ENCODE measurements at places on chromosomes 11 and 22.

GRCh38 chr22:26135806-26136205 is 33.5 kb upstream of the SEZ6L start:
- DNase-seq, result no peak

DNA sequence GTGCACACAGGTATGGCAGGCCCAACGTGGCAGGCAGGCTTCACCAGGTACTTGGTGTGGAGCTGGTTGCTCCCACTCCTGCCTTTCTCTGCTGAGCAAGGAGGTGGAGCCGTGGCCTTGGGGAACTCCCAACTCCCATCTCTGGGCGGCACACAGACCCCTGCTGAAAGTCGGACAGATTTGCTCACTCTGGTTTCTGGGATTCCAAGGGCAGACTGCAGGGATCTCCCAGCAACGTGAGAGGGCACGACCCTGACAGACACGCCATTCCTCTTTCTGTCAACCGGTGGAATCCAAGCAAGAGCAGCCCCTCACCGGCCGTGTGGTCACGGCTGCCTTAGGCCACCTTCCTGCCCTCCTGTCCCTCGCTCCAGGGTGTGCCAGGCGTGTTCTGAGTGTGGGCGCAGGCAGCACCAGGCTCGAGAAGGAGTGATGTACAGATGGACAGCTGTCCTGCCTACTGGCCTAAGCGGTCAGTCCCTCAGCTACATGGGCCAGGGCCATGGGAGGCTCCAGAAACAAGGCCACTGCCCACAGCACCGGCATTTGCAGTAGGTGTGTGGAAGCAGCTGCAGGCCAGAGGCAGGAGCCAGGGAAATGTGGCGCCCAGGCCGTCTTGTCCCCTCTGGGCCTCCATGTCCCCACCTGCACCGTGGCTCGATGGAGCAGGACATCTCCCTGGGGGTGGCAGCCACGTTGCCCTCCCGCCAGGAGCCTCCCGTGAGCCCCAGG is 13.7 kb upstream of the PPARA start:
- no peak for DNase-seq

DNA sequence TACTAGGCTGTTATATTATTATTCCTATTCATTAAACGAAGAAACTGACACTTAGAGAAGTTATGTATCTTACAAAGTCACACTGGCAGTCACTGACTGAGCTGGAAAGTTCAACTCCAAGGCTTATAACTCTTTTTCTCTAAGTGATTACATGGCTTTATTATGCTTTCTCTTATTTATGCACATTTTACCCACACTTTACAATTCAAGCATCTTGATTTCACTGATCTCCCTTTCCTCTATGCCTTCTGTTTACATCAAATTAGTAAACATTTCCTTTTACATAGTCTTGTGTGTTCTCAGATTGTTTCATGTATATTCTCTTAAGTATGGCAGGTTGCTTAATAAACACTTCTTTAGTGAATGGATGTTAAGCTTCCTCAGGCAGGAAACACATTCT is 66.0 kb downstream of the CLPB start:
- no peak for DNase-seq

DNA sequence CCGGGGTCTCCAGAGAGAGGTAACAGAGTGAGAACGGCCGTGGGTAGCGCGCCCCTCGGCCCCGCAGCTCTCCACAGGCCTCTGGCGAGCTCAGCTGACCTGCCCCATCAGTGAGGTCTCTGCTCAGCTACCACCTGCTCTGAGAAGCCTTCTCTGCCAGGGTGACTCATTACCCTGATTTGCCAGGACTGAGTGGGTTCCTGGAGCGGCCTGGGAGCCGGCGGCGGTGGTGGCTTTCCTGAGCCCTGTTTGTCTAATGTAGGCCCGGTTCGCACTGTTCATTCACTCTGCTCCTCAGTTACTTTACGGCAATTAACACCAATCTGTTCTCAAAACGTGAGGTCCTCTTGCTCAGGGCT is 351.0 kb upstream of the B3GAT1 start:
- DNase-seq, result no peak

- DNase-seq, result no peak
Observed at GRCh38 chr11:94856443-94856842, 88.3 kb downstream of the AMOTL1 start.

- DNase-seq, result no peak
Observed at GRCh38 chr11:69166218-69167115, 10.7 kb downstream of the SMIM38 start.

DNA sequence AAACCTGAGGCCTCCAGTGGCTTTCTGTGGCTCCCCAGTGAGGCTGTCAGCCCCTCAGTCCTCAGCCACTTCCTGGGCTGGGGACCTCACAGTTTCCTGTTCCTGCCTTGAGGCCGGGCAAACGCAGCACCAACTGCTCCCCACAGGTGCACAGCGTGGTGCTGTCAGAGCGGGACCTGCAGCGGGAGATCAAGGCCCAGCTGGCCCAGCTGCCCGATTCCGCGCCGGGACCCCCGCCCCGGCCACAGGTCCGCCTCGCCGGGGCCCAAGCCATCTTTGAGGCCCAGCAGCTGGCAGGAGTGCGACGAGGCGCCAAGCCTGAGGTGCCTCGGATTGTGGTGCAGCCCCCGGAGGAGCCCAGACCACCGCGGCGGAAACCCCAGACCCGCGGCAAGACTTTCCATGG is 5.4 kb downstream of the TBC1D10C start:
- no peak for DNase-seq

GRCh38 chr22:30265131-30265720 is 1.4 kb downstream of the OSM start:
- DNase-seq, result no peak

DNA sequence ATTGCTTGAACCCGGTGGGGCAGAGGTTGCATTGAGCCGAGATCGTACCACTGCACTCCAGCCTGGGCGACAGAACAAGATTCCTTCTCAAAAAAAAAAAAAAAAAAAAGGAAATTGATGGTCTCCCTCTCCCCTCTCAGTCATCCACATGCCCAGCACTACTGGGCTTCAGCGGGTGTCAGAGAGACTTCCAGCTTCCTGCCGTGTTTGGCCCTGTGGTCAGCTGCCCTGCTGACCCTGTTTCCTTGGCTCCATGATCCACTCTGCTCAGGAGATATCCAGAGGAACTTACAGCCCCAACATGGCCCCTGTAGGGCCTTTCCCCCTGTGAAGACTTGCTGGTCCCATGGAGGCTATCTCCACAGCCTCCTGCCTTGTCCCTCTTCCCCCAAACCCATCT is 6.1 kb upstream of the PNPLA3 start:
- DNase-seq, result no peak

DNA sequence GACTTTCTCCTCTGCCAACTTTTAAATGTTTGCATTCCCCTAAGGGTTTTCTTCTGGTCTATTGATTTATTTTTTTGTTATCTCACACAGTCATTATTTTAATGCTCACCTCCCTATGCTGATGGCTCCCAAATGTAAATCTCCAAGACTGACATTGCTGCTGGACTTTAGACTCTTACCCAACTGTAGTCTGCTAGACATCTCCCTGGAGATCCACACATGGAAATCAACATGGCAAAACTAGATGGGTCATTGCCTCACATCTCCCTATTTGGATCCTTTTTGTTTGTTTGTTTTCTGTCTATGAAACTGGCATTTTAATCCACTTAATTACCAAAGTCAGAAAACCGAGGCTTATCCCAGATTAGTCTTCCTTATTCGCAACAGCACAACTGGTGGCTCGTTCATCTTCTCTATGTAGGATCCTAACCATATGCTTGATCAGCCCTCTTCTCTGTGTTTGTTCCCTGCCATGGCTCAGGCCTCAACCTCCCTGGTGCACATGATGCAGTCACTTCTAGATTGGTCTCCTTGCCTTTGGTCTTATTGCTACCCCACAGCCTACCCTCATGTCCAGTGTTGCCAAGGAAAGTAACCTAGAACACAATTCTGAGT is 37.3 kb downstream of the SC5D start:
- no peak for DNase-seq

GRCh38 chr22:34645375-34645774 is 420.6 kb upstream of the ISX start:
- no peak for DNase-seq

GRCh38 chr22:42490243-42490832 is 29.3 kb downstream of the RRP7A start:
- DNase-seq, result no peak

GRCh38 chr11:101705972-101706371 is 122.2 kb upstream of the TRPC6 start:
- no peak for DNase-seq

DNA sequence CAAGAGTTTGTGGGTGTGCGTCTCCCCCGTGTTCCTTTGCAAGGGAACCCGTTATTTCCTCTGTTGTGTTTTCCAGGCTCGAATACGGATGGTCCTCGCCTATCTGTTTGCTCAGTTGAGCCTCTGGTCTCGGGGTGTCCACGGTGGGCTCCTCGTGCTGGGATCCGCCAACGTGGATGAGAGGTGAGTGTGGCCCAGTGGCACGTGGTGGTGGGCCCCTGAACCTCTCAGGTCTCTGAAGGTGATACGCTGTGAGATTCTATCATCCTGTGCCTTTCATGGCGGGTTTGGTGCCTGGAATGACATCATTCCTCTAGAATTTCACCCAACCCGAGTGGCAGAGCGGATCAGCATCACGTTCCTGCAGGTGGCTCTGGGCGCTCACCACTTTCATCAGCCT is 32.5 kb downstream of the NADSYN1 start:
- DNase-seq, result no peak

DNA sequence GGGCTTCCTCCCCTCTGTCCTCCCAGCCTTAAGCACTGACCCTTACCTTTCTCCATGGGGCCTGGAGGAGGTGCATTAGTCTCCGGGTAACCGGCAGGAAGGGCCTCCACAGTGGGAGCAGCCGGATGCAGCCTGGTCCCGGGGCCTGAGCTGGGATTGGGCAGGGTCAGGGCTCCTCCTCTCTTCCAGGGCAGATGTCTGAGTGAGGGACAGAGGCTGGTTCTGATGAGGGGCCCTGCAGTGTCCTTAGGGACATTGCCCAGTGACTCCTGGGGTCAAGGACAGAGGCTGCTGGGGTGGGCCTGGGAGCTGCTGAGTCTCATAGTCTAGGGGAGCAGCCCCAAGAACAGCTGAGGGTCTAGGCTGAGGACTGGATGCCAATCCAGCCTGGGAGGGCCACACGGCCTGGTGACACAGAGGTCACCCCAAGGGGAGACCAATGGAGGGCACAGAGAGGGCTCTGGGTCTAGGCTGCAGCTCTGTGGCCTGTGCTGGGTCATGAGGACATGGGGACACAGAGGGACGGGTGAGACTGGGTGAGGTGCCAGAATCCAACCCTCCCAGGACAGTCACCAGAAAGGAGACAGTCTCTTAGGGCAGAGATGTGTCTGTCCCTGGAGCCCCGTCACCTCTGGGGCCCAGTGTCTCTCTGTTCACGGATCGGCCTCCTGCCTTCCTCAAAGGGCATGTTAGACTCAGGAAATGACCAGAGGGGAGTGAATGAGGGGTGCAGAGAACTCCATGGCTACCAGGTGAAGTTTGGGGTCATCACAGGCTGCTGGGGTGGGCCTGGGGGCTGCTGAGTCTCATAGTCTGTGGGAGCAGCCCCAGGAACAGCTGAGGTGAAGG is 6.5 kb downstream of the IGLL5 start:
- DNase-seq, result no peak

GRCh38 chr22:33440756-33441155 is 382.6 kb upstream of the SYN3 start:
- no peak for DNase-seq

- DNase-seq, result no peak
Observed at GRCh38 chr11:129396454-129396853, 20.8 kb downstream of the BARX2 start.

GRCh38 chr11:110429731-110430266 is at the start of gene FDX1:
Gene FDX1 (plus strand): TSS chr11:110429948. CDS start chr11:110430121, 173 bp downstream.
- DNase-seq, result peak; percentile 89
